ENCODE measurements at places on chromosomes 3 and 15. TPM values are rescaled to one million over a fixed set of nuclear protein-coding genes. Genes with fewer than 3 reads are reported as not detected.

- no peaks in the 10 kb centered on the region for H3K36me3 ChIP-seq
- H3K27ac ChIP-seq = no peak overlapping the region
- no peak for DNase-seq
- no peaks in the 10 kb centered on the region for H3K4me1 ChIP-seq
These were observed 113.3 kb downstream of the PDCD6IP start for GRCh38 chr3:33911525-33912322.

DNA sequence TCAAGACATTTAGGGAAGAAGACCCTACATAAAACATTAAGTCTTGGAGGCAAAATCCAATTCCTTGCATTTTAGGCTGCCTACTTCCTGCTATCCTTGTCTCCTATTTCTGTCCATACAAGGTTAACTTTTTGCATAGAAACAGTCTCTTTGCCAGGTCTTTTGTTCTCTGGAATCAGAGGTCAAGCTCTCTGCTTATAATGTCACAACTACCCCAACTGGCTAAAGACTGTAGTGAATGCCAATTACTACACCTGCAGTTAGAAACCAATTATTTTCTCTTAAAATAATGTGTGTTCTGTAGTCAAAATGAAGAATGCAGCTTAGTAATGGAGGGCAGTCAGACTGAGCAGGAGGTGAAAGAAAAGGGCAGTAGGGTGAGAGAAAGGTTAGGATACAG, 856.2 kb downstream of the TUSC7 start:
- H3K27ac ChIP-seq = no peak overlapping the region
- no peaks in the 10 kb centered on the region for H3K27me3 ChIP-seq
- H3K36me3 ChIP-seq = no peaks in the 10 kb centered on the region
- no peak overlapping the region for H3K4me3 ChIP-seq
- no peak for DNase-seq
- no peaks in the 10 kb centered on the region for H3K4me1 ChIP-seq

GRCh38 chr3:56123487-56123886, 344.8 kb downstream of the ERC2 start:
- DNase-seq = no peak
- H3K27me3 ChIP-seq = no peaks in the 10 kb centered on the region
- no peaks in the 10 kb centered on the region for H3K4me1 ChIP-seq

GRCh38 chr3:119723022-119723421, 20.2 kb downstream of the CFAP91 start:
- H3K4me1 ChIP-seq = no peaks in the 10 kb centered on the region
- no peak for DNase-seq
- H3K36me3 ChIP-seq = no peaks in the 10 kb centered on the region
- H3K4me3 ChIP-seq = no peak overlapping the region

GRCh38 chr15:54082836-54083492, 104.7 kb downstream of the UNC13C start:
- H3K27me3 ChIP-seq = peaks cover 11% of the 10 kb centered on the region
- no peak for DNase-seq
- no peak overlapping the region for H3K4me3 ChIP-seq
- no peaks in the 10 kb centered on the region for H3K4me1 ChIP-seq
- no peaks in the 10 kb centered on the region for H3K36me3 ChIP-seq
- H3K27ac ChIP-seq = no peak overlapping the region

GRCh38 chr3:123528130-123528529, 56.7 kb downstream of the HACD2 start:
- peaks cover 3% of the 10 kb centered on the region for H3K4me1 ChIP-seq
- H3K4me3 ChIP-seq = no peak overlapping the region
- no peaks in the 10 kb centered on the region for H3K27me3 ChIP-seq
- no peaks in the 10 kb centered on the region for H3K36me3 ChIP-seq
- no peak overlapping the region for H3K27ac ChIP-seq

GRCh38 chr15:45454814-45455213, 67.7 kb downstream of the SLC30A4 start:
- no peak overlapping the region for H3K4me3 ChIP-seq
- no peaks in the 10 kb centered on the region for H3K27me3 ChIP-seq
- H3K36me3 ChIP-seq = no peaks in the 10 kb centered on the region
- peaks cover 6% of the 10 kb centered on the region for H3K4me1 ChIP-seq
- H3K27ac ChIP-seq = peak overlapping the region; percentile 66

GRCh38 chr3:155690921-155691320, 54.0 kb downstream of the PLCH1 start:
- no peak overlapping the region for H3K4me3 ChIP-seq
- no peak for DNase-seq
- no peak overlapping the region for H3K27ac ChIP-seq
- no peaks in the 10 kb centered on the region for H3K27me3 ChIP-seq
- H3K36me3 ChIP-seq = no peaks in the 10 kb centered on the region

DNA sequence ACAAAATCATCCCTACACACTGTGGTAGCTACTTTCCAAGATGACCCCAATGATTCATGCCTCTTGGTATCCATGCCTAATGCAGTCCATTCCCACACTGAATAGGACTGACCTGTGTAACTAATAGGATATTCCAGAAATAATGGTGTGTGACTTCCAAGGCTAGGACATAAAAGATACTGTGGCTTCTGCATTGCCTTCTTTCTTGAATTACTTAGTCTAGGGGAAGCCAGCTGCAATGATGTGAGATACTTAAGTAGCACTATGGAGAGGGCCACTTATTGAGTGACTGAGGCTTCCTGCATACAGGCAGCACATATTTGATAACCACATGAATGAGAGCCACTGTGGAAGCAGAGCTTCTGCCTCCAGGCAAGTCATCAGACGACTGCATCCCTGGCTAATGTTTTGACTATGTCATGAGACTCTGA, 50.1 kb downstream of the NR1I2 start:
- H3K27ac ChIP-seq = no peak overlapping the region
- no peaks in the 10 kb centered on the region for H3K4me1 ChIP-seq
- no peaks in the 10 kb centered on the region for H3K36me3 ChIP-seq
- DNase-seq = no peak
- no peaks in the 10 kb centered on the region for H3K27me3 ChIP-seq

GRCh38 chr3:98855806-98856400, 45.6 kb downstream of the DCBLD2 start:
- H3K36me3 ChIP-seq = no peaks in the 10 kb centered on the region
- H3K27me3 ChIP-seq = no peaks in the 10 kb centered on the region
- no peak overlapping the region for H3K4me3 ChIP-seq
- no peak for DNase-seq
- H3K4me1 ChIP-seq = no peaks in the 10 kb centered on the region

DNA sequence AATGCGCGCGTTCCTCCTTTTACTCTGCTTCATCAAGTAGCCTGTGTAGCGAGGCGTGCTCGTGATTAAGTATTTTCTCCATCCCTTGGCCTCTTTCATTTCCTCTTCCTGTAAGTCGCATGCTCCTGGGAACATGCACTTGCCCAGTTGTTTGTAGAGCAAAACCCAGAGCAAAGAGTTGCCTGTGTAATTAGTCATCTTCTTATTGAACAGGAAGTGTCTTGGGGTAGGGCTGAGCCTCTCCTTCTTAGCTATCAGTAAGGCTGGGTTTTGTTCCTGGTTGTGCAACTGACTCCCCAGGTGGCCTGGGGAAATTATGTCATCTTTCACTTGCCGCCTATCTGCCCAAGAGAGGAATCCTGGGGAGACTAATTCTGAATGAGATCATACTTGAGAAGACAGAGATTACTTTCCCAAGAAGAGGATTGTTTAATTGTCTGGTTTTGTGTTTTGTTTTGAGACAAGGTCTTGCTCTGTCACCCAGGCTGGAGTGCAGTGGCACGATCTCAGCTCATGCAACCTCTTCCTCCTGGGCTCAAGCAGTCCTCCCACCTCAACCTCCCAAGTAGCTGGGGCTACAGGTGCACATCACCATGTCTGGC, 14.9 kb downstream of the LIPH start:
- no peaks in the 10 kb centered on the region for H3K4me1 ChIP-seq
- H3K4me3 ChIP-seq = no peak overlapping the region
- DNase-seq = peak; percentile 56
- H3K27ac ChIP-seq = no peak overlapping the region
- H3K27me3 ChIP-seq = no peaks in the 10 kb centered on the region
- H3K36me3 ChIP-seq = no peaks in the 10 kb centered on the region

- no peaks in the 10 kb centered on the region for H3K4me1 ChIP-seq
- no peak overlapping the region for H3K27ac ChIP-seq
- no peak overlapping the region for H3K4me3 ChIP-seq
These were observed 57.3 kb downstream of the ACAP2 start for GRCh38 chr3:195385526-195385925.

GRCh38 chr3:101229681-101230080, 90.7 kb downstream of the IMPG2 start:
- DNase-seq = no peak
- H3K4me1 ChIP-seq = no peaks in the 10 kb centered on the region
- no peak overlapping the region for H3K4me3 ChIP-seq
- no peaks in the 10 kb centered on the region for H3K36me3 ChIP-seq

- no peaks in the 10 kb centered on the region for H3K36me3 ChIP-seq
- no peaks in the 10 kb centered on the region for H3K27me3 ChIP-seq
- no peak overlapping the region for H3K4me3 ChIP-seq
- DNase-seq = no peak
- no peak overlapping the region for H3K27ac ChIP-seq
These were observed 71.6 kb downstream of the KAT2B start for GRCh38 chr3:20111836-20112235.

- DNase-seq = no peak
- peaks cover 5% of the 10 kb centered on the region for H3K4me1 ChIP-seq
- H3K27ac ChIP-seq = no peak overlapping the region
- H3K36me3 ChIP-seq = no peaks in the 10 kb centered on the region
These were observed 182.5 kb downstream of the FOXP1 start for GRCh38 chr3:71400986-71401451.

DNA sequence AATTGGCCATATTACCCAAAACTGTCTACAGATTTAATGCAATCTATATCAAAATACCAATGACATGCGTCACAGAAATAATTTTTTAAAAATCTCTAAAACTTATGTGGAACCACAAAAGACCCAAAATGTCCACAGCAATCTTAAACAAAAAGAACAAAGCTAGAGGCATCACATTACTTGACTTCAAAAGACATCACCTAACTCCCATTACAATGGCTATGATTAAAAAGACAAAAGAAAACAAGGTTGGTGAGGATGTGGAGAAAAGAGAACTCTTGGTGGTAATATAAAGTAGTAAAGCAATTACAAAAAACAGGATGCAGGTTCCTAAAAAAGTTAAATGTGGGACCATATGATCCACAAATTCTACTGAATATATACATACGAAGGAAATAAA, 187.6 kb upstream of the CNTN6 start:
- H3K36me3 ChIP-seq = no peaks in the 10 kb centered on the region
- H3K27me3 ChIP-seq = no peaks in the 10 kb centered on the region
- H3K4me1 ChIP-seq = no peaks in the 10 kb centered on the region
- H3K27ac ChIP-seq = no peak overlapping the region
- H3K4me3 ChIP-seq = no peak overlapping the region

Gene ARL6IP5
- 231 TPM for total RNA-seq

Gene SLC6A6
- total RNA-seq = 42.0 TPM

Gene GADL1
- not detected for total RNA-seq

Gene TMEM212
- total RNA-seq = not detected

Gene CP
- 3.5 TPM for total RNA-seq

Gene CD200R1
- 0.23 TPM for total RNA-seq

Gene SH3GL3
- not detected for total RNA-seq

Data from heart left ventricle (tissue), 16 donors.